ENCODE measurements at places on chromosomes 3 and 15.
A peak's percentile ranks its signal among the peaks of the same experiment; 100 is the strongest.

DNA sequence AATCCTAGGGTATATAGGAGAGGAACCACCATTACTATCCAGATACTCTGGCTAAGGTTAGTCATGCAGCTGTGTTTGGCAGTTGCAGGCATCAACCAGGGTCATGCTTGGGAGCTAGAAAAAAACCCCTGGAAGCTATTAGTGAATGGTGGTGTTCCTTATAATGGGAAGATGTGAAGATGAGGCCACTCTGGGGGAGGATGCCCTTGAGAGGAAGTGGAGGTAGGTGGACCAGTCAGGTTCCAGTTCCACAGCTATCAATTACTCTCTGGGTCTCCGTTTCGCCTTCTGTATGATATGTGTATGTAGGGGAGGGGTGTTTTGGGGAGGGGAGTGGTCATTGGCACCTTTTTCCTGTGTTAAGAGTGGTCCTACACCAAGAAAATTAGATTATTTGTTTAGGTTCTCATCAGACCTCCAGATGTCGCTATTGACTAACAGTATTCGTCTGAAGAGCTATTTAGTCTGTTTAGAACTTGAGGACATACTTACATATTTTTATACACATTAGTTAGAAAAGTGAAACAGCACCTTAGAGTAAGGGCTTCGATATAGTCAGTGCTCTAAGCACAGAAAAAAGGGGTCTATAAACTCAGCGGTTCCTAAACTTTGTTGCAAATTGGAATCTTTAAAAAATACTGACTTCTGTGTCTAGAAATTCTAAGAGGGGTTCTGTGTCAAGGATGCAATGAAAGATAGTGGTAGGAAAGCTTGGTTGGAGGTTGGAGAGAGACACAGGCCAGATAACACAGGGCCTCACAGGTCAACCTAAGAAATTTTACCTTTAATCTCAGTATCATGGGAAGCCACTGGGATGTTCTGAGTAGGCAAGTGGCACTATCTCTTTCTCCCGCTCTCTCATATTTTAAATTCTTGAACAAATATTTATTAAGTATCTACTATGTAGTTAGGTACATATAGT is 9.1 kb upstream of the HPS3 start:
- DNase-seq: peak; percentile 10

DNA sequence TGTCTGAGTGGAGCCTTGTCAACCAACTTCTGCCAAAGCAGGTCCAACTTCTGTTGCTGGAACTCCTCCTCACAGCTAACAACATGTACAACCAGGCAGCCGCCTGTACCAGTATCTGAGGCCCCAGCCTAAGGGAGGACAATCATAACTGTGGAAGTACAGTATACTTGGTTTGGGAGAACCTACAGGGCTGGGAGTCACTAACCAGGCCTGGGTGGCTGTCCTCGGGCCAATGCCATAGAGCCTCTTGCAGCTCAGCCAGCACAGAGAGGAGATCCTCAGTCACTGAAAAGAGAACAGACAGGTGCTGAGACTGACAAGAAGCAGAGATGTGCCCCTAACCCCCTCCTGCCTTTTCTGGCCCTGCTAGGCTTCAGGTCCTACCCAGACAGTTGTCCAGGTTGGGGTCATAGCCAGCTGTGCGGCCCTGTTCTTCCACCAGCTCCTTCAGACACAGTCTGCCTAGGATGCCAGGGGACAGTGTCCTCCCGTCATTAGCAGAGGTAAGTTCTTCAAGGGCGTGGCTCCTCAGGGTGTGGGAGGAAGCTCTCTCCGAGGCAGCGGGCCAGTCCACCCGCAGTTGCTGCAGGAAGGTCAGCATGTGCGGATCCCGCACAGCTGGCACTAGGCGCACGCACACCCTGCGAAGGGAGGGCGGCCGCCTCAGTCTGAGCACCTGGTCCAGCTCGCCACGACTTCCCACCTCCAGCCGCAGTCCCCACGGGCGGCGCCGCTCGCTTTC is 980 bp downstream of the DALRD3 start:
- DNase-seq: no peak

- DNase-seq: no peak
Measured at GRCh38 chr15:20280933-20281463, 260.6 kb downstream of the GOLGA6L6 start.

- DNase-seq: no peak
Measured at GRCh38 chr15:66401130-66402021, 14.7 kb downstream of the MAP2K1 start.

- no peak for DNase-seq
Measured at GRCh38 chr15:68816795-68817303, 3.8 kb downstream of the ANP32A start.

DNA sequence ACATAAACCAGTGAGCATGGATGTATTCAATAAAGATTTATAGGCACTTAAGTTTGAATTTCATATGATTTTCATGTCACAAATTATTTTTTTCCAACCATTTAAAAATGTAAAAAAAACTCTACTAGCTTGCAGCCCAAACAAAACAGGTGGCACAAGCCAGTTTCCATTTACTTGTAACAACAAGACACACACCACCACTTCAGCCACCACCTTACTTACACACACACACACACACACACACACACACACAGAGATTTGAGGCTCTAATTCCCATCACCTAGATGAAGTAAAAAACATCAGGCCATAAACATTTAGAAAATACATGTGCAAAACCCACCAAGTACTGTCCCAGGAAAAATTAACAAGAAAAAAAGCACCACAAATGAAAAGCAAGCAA is 25.3 kb downstream of the MYO9A start:
- no peak for DNase-seq

DNA sequence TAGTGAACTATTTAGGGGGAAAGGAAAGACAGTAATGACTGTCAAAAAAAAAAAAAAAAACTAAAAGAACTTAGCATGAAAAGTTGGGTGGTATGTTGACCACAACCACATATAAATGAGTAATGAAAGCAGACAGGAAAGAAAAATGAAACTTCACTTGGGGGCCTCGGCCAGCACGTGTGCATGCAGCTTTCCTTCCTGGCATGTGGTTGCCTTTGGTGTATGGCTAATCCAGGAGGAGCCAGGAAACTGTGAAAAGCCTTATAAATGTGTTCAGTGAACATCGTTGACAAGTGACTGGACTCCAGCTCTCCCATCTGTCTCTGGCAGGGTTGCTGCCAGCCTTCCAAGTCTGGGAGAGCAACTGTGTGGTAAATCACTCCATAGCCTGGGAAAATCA is 195.1 kb downstream of the DTWD1 start:
- DNase-seq: no peak

DNA sequence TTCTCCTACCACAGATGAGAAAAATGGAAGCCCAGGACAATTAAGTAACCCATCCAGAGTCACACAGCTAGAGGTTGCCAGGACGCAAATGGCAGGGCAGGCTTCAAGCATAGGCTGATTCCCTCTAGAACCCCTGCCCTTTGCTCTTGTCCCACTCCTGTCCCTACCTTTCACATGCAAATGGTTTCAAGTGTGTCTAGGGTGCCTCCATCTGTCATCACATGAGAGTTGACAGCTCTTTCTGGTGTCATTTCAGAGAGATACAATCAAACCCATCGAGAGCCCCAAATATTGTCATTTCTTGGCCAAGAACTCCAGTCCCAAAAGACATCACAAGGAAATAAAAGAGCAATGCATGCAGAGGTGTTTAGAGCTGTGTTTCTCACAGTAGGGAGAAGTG is 23.7 kb downstream of the CCDC12 start:
- no peak for DNase-seq
